Fibroblast of mammary gland (primary cell): ENCODE measurements at places on chromosomes 1 and 21.
A peak's percentile ranks its signal among the peaks of the same experiment; 100 is the strongest.

GRCh38 chr1:55210990-55211801 is 4.0 kb downstream of the USP24 start:
- no peak for DNase-seq

- DNase-seq, result peak; percentile 79
Measured at GRCh38 chr1:30809514-30810263, 52.1 kb upstream of the LAPTM5 start.

DNA sequence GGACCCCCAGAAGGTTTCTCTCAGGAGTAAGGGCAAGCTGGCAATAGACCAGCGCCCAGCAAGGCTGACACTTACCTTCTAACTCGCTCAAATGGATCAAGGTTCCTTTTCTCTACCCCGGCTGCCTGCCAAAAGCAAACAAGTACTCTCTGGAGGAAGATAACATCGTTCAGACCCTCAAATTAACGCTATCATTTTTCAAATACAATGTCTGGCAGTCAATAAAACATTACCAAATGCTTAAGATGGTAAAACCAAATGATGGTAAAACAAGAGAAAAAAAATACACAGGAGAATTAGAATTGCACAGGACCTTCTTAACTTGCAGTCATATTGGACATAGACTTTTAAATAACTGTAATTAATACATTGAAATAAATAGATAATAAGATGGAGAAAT is 148.1 kb downstream of the SPATA46 start:
- DNase-seq, result no peak

DNA sequence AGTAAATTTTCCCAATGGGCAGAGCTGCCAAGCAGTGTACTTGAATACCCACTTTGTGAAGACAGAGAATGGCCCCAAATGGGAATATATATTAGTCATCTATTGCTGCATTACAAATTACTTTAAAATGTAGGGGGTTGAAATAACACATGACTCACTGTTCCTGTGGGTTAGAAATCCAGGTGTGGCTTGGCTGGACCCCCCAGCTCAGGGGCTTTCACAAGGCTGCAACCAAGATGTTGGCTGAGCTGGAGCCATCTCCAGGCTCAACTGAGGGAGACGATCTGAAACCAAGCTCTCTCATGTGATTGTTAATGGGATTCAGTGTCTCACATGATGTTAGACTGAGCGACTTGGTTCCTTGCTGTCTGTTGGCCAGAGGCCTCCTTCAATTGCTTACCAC is 33.4 kb upstream of the ARHGAP29 start:
- peak; percentile 95 for DNase-seq

- DNase-seq, result no peak
Measured at GRCh38 chr1:15410884-15411245, 1.2 kb downstream of the EFHD2 start.

- DNase-seq, result no peak
Measured at GRCh38 chr1:19688041-19688842, 23.6 kb downstream of the HTR6 start.

GRCh38 chr1:1569341-1569740 is 5.3 kb downstream of the SSU72 start:
- DNase-seq, result no peak

GRCh38 chr21:45405271-45405818 is 380 bp downstream of the COL18A1 start:
- DNase-seq, result peak; percentile 25

DNA sequence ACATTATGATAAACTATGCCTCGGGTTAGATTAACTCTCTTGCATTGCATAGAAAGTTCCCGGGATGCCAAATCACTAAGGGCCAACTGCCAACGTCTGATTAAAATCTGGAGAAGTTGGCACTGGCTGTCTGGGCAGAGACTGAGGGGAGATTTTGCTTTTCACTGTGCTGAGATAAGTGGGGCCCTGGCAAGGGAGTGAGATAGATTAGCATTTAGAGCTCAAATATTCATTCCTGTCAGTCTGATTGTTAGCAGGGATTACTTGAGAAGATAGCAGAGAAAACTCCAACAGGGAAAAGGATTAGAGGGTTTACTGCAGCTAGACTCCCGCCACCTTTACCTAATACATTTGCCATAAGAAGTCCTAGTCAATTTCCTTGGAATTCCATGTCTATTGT is 714.1 kb upstream of the CHRM3 start:
- no peak for DNase-seq

DNA sequence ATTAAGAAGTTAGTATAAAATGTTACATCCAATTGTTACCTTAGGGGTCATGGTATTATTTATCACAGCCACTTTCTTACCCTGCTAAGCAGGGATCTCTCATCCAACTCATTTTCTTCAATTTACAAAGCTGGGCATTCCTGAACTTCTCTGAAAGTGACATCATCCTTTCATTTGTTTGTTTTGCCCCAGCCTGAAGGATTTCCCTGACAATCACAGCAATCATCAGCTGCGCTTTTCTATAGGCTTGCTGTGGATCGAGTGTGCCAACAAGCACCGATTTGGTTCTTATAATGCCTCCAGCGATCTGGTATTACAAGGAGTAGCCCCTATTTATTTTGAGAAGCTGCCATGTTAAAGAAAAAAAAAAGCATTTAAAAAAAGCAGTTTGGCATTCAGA is 240.2 kb downstream of the USH2A start:
- no peak for DNase-seq
